Caki2 (cell line): ENCODE measurements at places on chromosomes 12 and 14.

DNA sequence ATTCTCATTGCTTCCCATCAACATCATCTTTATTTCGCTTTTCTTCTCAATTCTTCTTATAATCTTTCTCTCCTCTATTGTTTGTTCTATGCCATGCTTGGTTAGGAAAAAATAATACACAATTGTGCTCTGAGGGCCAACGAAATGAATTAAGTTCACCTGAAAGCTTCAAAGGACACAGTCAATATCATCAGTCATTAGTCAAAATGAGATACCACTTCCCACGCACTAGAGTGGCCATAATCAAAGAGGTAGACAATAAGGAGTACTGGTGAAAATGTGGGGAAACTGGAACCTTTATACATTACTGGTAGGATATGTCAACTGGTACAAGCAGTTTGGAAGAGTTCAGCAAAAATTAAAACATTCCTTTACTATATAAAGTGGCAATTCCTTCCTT is 91.5 kb downstream of the TMTC1 start:
- DNase-seq: no peak

GRCh38 chr14:98665007-98665406 is 607.0 kb downstream of the BCL11B start:
- DNase-seq: no peak

DNA sequence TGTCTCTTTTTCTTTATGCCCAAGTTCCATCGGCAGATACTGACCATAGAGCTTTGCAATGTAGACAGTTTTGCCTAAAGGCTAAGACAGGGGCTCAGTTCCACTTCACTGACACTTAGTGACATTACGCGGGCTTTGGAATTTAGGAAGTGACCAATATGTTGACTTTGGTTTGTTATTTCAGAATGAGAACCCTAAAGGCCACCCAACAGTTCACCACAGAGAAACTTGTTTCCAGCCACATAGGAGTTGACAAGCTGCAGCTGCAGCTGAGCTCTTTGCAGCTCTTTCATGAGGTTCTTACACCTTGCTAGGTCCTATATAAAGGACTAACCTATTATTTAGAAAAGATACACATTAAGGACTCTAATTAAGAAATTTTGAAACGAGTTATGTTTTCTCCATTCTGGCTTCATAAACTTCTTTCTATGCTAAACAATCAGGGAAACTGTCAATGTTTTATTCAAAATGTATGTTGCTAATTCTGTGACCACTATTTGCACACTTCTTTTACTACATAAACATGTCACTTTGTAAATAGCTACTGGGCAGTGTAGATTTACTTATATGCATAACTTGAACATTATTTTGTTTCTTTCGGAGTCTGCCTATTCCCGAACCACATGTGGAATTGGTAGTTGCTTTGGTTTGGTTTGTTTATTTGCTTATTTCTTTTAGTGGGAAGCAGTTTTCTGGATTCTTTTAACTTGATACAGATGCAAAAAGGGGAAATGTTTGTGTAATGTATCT is 18.5 kb upstream of the KLRD1 start:
- no peak for DNase-seq

GRCh38 chr14:99777951-99778350 is 15.3 kb upstream of the EML1 start:
- DNase-seq: no peak

DNA sequence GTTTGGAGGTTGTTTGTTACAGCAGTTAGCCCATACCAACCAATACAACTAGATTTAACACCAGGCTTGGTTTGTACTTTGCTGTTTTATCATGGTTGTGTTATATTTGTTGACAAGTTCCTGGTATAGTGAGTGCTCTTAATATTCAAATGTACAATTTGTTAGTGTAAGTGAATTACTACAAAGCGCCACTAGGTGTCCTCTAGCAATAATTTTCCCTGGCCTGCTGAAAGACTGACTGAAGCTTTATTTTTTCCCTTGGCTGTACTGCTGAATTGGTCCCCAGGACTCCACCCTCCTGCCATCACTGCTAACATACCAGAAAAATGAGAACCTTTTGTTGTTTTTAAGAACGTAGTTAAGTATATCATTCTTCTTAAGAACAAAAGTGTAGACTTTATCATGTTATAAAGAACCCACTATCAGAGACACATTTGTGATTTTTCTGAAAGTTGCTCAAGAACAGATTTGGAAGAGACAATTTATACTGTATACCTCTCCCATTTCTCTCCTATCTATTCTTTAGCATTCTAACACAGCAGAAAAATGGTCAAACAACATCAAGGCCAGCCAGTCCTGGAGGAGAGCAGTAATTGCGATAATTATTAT is 75.3 kb upstream of the FAR2 start:
- DNase-seq: peak; percentile 19
